Globus pallidus (tissue), 1 donor: ENCODE measurements at places on chromosomes 16 and 17.

GRCh38 chr17:75877752-75878173, 618 bp downstream of the TRIM47 start:
- peak; percentile 65 for DNase-seq

- DNase-seq = no peak
Observed at GRCh38 chr16:27706156-27706865, 156.4 kb downstream of the KATNIP start.

DNA sequence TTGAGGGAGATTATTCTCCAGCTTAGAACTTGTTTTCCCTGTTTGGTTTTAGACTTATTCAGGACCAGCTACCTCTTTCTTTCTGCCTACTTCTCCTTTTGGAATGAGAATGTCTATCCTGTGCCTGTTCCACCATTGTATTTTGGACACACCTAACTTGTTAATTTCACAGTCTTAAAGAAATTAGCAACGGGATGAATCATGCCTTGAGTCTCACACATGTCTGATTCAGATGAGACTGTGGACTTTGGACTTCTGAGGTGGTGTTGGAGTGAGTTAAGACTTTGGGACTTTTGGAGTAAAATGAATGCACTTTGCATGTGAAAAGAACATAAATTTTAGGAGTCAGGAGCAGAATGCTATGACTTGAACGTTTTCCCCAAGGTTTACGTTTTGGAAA, 581.4 kb downstream of the CDH11 start:
- no peak for DNase-seq

DNA sequence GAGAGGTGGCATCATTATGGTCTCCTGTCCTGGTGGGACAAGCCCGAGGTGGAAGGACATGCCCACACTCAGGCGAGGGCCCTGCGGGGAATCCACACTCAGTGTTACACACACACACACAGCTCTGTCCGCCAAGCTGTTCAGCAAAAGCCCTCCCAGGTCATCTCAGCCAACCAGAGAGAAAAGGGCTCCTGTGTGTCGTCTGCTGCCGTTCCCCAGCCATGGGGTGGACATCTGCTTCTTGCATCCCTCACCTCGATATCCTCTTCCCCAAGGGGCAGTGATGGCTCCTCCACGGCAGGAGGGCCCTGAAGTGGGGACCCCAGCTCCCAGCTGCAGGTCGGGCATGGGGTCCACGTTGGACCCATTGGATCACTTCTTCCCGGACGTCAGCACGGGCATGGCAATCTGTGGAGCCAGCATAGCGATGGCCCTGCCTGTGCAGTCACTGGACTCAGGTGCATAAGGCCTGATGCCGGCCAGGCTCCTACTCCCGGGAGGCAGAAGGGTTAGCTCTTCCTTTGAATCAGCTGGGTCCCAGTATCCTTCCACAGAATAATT, 290.1 kb downstream of the C16orf95 start:
- DNase-seq = no peak

GRCh38 chr16:66878067-66878466, 2.2 kb upstream of the PDP2 start:
- DNase-seq = no peak

DNA sequence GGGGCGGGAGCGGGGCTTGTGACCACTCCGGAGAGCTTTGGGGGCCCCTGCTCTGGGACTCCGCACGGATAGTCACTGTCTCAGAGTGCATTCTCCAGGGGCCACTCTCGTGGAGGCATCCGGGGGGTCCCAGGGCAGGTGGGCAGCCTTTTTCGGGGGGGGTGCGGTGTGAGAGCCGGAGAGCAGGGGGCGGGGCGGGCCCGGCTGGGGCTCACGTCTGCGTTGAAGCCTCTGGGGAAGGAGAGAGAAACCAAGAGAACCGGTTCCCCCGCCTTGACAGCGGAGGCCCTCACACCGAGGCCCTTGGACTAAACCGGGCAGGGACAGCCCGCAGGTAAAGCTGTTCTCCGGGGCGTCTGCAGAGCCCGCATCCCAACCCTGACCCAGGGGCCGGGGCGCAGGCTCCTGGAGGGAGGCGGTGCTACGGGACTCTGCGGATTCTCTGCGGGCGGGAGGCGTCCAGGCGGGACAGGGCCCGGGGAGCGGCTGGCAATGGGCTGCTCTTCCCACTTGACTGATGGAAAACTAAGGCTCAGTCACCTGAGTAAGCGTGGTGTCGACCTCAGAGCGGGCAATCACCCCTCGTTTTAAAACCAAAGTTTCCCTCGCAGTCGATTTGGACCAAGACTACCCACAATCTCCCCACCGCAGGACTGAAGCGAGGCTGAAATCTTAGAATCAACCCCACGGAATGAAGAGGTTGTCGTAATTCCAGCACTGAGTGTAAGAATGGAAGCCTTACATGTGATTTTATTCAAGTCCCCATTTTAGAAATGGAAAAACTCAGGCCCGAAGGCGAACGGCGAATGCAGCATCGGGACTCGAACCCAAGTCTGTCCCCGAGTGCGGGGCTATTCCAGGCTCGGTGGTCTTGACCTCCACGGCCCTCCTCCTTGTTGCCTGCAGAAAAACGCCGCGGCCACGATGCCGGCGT, 49.6 kb upstream of the AMZ2 start:
- DNase-seq = no peak

- no peak for DNase-seq
Observed at GRCh38 chr16:9964426-9964825, 217.8 kb downstream of the GRIN2A start.

DNA sequence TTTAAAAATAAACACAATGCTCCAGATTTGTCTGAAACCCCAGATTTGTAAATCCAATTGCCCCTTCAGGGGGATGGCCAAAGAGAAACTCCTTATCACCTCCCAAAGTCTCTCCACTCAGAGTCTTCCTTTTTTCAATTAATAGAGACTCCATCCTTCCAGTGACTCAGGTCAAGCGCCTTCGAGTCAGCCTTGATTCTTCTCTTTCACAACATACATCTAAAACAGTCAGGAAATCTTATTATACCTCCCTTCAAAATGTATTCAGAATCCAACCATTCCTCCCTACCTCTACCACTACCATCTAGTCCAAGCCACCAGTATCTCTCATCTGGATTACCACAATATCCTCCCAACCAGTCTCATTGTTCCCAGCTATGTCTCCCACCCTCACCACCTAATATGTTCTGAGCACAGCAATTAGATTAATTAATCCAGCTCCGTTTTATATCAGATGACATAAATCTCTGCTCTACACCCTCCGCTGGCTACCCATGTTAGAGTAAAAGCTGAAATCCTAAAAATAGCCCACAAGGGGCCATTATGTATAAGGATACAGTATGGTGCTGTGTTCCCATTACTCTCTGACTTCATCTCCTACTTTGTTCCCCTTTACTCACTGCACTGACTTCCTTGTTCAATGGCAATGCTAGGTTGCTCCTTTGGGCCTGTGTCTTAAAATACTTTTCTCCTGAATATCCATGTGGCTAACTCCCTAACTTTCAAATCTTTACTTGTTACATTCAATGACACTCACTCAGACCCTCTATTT, 11.8 kb downstream of the SIAH1 start:
- DNase-seq = no peak

DNA sequence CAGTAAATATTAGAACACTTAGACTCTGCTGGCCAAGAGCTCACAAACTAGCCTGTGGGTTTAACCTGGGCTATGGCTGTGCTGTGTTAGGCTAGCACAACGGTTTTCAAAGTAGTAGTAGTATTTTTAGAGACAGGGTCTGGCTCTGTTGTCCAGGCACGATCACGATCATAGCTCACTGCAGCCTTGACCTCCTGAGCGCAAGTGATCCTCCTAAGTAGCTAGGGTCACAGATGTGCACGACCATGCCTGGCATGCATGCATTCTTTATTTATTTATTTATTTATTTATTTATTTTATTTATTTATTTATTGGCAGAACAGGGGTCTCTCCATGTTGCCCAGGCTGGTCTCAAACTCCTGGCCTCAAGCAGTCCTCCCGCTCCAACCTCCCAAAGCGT, 10.3 kb downstream of the MRPL27 start:
- DNase-seq = no peak

DNA sequence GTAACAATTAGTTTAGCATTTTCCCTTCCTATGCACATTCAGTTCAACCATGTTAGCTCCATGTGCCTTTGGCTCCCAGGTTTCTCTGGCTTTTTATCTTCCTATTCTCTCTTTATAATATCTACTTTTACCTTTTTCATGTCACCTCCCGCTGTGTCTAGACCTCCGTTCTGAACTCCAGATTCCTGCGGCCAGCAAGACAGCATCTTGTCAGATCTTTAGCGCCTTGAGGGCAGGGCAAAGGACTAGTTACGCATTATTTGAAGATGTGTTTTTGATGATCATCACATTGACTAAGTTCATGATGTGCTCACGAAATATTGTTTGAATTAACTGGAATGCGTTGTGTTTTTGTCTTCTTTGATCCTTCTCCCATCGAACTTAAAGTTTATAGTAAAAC, 1126.8 kb downstream of the CDH11 start:
- no peak for DNase-seq

GRCh38 chr17:68909066-68909465, 46.1 kb downstream of the ABCA8 start:
- DNase-seq = peak; percentile 53
